ENCODE measurements at places on chromosomes 13 and 19.

DNA sequence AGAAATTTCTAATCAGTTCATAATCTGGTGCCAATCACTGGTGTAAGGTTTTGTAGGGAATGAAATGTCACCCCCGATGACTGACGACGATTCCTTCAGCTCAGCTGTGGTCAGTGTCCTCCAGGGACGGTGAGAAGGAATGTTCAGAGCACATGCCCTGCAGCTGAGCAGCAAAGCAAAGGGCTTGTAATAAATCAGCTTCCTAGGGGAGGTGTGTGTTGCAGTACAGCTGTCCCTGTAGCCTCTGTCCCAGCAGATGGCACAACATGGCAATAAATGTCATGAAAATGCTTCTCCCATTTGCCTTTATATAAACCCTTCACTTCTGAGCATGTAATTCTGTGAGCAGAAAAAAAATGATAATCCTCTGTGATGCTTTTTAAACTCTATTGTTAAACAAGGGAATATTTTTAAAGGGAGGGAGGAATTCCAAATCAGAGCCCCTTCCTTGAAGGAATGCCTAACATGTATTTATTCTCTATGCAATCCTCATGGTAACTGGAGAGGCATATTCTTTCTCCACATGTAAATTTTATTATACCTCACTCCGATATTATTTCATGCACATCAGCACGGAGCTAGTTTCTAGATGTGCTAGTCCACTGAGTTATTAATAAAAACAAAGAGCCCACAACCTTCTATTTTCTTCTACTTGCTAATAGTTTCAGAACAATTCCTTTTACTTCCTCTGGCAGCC, 102.5 kb downstream of the FAM216B start:
- peak; percentile 91 for DNase-seq

DNA sequence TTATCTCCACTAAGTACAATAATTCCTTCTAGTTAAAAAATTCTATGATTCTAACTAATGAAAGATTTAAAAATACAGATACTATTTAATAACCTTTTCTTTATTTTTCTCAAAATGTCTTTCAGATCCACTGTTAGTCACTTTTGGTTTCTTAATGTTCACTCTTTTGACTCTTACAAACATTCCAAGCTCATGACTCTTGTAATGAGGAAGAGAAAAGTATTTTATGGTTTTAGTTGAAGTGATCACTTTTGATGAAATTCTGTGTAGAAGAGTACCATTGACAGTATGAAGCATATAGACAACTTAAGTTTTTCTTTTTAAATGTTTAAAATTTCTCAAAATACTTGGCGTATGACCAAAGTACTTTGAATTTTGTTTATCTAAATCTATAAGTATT, 27.8 kb downstream of the COG3 start:
- no peak for DNase-seq

DNA sequence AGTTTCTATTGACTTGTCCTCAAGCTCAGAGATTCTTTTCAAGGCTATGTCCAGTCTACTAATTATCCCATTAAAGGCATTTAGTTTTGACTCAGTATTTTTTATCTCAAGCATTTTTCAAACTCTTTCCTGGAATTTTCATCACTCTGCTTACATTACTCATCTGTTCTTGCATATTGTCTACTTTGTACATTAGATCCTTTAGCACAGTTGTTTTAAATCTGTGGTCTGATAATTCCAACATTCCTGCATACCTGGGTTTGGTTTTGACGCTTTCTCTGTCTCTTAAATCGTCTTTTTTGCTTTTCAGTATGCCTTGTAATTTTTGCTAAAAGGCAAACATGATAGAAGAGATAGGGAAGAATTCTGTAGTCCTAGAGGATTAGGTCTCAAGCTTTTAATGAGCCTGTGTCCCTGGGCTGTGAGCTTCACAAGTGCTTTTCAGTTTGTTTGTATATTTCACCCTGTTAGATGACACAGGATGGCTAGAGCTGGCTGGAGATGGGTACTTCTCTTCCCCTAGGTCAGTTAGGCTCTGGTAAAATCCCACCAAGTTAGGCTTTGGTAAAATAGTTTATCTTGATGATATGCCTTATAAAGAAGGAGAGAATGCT, 46.1 kb upstream of the GPC6 start:
- DNase-seq: peak; percentile 19

- no peak for DNase-seq
Observed at GRCh38 chr19:54731191-54731590, 6.9 kb downstream of the KIR3DL3 start.

GRCh38 chr19:913080-913748, at the start of gene R3HDM4:
Gene R3HDM4, minus strand, starts transcription at chr19:913219. Its CDS starts 62 bp downstream, at chr19:913157.
- peak; percentile 57 for DNase-seq

GRCh38 chr13:106155411-106155810, 380.1 kb downstream of the EFNB2 start:
- DNase-seq: no peak

GRCh38 chr19:33303791-33304345, 1.5 kb upstream of the CEBPA start:
- DNase-seq: no peak

DNA sequence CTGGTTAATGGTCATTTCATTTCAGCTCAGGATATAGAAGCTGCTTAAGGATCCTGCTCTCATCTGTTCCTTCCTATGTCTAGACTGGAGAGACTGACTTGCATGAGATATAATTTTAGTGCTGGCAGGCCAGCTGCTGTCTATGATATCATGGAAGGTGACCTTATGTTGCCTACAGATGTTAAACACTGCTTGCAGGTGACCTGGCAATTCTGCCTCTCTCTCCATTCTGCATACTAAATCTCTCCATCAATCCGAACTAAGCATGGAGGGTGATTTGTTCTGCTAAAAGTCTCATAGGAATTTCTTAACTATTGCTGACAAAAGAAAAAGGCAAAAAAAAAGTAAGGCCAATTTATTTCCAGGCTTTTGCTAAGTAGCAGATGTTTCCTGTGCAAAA, 81.0 kb downstream of the CCNA1 start:
- no peak for DNase-seq
